ENCODE measurements at places on chromosomes 3 and 15.

- no peak for DNase-seq
Measured at GRCh38 chr3:61415201-61415600, 146.2 kb upstream of the PTPRG start.

DNA sequence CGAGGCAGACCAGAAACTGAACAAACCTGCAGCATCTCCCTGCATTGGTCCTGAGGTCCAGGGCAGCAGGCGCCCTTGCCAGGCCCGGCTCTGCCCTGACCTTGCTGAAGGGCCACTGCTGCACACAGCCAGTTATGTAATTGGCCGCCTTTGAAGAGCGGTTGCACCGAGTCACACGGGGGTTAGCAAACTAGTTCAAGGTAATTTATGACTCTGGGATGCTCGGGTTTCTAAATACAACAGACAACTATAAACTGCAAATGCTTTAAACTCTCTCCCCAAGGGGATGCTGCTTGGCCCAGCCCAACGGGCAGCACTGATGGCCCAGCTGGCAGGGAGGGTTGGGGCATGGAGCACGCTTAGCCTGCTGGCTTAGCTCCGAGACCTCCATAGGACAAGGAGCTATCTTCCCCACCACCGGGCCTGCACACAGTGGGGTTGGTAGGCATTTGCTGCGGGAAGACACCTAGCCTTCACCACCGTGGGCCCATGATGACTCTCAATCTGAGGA lies 60.3 kb upstream of the IQSEC1 start:
- no peak for DNase-seq

DNA sequence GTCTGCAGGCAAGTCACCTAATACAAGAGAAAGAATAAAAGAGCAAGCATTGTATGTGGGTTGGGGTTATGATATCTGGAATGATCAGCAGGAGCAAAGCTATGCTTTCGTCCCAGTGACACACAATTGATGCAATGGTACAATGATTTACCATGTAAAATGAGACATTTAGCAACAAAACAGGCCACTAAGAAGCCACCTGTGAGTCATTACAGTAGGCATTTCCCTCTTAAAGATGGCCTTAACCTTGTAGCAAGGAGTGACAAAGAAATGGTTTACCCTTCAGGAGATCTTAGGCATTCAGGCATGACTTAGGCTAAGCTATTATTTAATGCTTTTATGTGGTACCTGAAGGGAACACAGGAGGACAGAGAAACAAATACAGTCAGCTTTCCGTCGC lies 373.3 kb upstream of the RBMS3 start:
- DNase-seq = no peak

DNA sequence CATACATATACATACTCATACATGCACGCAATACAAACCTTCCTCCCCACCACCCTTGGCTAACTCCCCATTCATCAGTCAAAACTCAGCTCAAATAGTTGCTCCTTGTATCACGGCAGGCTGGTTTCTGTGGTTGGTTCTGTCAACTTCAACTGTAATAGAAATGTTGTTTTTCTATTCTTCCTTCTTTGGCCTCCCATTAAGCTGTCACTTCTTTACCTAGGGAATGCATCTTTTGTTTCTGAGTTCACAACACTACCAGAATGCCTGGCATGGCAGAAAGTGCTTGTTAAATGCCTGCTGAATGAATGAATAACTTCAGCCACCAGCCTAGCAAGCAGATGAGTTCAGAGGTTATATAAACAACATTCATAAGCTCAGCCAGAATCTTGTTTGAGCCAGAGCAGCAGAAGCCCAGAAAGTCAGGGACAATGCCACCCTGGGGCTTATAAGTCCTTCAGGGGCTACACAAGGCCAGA lies 63.1 kb downstream of the B3GALNT1 start:
- no peak for DNase-seq

GRCh38 chr15:75672646-75673425 lies 25.1 kb downstream of the SNX33 start:
- DNase-seq = no peak

- no peak for DNase-seq
Measured at GRCh38 chr3:187291512-187292132, at the start of gene MASP1. Gene MASP1 (minus strand): TSS chr3:187291737. CDS start chr3:187291632, 105 bp downstream.

DNA sequence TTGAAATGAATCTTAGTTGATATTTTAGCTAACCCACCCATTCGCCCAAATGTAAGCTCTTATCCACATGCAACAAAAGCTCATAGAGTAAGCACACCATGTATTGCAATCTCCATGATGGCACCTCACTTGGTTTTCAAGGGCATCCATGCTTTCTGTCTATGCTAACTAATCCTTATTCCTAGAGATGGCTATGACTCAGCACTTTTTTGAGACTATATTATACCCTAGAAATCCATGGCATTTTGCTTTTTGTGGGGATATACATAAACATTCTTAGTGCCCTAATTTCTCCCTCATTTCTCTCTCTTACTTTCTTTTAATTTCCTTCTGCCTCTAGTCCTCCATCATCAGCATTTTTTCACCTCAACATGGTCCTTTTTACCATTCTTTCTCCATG lies 168.5 kb upstream of the STT3B start:
- no peak for DNase-seq

- no peak for DNase-seq
Measured at GRCh38 chr3:58005669-58006068, 2.6 kb upstream of the FLNB start.

DNA sequence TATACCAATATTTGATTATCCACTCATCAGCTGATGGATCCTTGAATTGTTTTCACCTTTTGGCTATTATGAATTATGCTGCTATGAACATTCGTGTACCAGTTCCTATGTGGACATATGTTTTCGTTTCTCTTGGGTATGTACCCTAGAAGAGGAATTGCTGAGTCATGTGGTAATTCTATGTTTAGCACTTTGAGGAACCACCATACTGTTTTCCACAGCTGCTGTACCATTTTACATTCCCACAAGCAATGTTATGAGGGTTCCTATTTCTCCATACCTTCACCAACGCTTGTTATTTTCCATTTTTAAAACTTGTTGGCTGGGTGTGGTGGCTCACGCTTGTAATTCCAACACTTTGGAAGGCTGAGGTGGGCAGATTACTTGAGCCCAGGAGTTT lies 62.9 kb downstream of the RPLP1 start:
- DNase-seq = no peak

DNA sequence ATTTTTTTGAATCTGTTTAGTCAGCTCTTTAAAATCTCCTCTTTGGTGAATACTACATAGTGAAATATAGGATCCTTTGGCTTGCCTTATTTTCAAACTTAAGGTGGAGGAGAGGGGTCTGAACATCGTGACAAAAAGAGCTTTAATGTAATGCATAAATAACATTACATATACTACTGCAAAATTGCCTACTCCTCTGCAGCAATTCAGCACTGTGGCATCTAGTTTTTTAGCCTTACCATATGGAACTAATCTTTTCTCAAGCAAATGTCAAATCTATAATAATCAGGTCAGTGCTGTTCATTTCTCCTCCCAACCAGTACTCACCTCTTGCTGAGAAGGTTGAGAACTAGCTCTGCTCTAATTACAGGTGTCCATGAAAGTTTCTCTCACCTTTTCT lies 394.0 kb upstream of the CDIN1 start:
- no peak for DNase-seq

- no peak for DNase-seq
Measured at GRCh38 chr3:98114264-98114663, 16.3 kb upstream of the OR5H1 start.

- DNase-seq = peak; percentile 57
Measured at GRCh38 chr15:51830276-51830806, 888 bp downstream of the TMOD3 start.

DNA sequence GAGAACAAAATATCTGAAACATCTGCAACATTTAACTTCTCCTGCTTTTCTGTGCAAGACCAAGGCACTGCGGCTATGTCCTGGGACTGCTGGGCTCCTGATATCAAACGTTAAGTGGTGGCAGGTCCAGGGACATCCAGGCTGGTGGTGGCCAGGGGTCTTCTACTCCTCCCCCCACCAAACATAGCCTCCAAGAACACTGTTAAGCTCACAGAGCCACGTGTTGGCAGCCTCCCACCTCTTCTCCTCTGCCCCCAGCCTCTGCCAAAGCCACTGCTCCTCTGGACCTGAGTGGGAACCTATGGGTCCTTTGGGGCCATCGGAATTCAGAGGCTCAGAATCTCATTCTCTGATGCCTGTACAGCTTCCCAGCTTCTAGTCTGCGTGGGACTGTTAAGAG lies 325.7 kb downstream of the ARRDC4 start:
- DNase-seq = no peak

GRCh38 chr15:75136118-75136517 lies 65.6 kb upstream of the C15orf39 start:
- no peak for DNase-seq

All from HFF-Myc (cell line).